ENCODE measurements at places on chromosomes 7 and 10. TPM values are rescaled to one million over a fixed set of nuclear protein-coding genes. Genes with fewer than 3 reads are reported as not detected.

DNA sequence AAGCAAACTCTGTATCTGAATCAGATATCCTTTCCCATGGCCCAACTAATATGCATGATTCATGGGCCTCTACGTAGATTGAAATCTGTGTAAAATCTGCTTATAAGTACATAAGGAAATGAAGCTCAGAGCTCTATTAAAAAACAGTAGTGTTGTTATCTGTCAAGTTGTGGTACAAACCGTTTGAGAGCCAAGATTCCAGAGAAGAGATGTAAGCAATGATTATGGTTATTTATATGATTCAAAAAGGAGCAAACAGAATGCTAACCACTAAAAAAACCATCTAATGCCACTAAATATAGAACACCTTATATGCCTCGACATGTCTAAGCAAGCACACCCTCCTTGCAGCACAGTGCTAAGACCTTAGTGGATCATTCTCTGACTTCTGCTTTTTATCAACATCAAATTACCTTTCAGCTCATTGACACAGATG is 26.6 kb downstream of the RPP38 start:
- DNase-seq, result no peak

- DNase-seq, result no peak
Measured at GRCh38 chr7:28157076-28157745, 23.4 kb downstream of the JAZF1 start.

- DNase-seq, result no peak
Measured at GRCh38 chr10:35339942-35340341, 3.6 kb downstream of the CCNY start.

- DNase-seq, result no peak
Measured at GRCh38 chr7:70376561-70377031, 755.3 kb upstream of the GALNT17 start.

GRCh38 chr7:52257890-52258289 is 777.5 kb upstream of the POM121L12 start:
- DNase-seq, result no peak

DNA sequence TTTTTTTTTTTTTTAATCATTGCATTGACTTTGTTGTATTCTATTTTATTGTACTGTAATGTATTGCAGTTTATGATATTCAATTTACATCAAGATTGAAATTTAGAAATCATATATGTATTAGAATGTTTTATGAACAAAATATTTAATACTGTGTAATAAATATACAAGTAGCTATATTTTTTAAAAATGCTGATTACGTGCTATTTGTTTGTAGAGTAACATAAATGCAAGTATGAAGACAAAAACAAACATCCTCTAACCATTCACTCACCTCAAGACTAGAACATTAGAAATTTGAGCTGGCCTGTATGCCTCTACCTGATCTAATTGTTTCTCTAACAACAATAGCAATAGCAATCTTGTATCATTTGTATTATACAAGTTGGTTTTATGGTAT is 290.3 kb downstream of the GATA3 start:
- DNase-seq, result no peak

- DNase-seq, result no peak
Measured at GRCh38 chr7:76191783-76192240, 9.9 kb upstream of the SRRM3 start.

The C10orf53 gene
- total RNA-seq, result not detected

The NEUROD6 gene
- total RNA-seq, result not detected

Measured in activated B cell treated with CpG ODN at 0.5 μM for 24 hours (primary cell).